ENCODE measurements at places on chromosomes 3 and 15.
A peak's percentile ranks its signal among the peaks of the same experiment; 100 is the strongest.

- no peak for DNase-seq
These were observed 5.1 kb downstream of the RNU6-1 start for GRCh38 chr15:67834581-67835296.

DNA sequence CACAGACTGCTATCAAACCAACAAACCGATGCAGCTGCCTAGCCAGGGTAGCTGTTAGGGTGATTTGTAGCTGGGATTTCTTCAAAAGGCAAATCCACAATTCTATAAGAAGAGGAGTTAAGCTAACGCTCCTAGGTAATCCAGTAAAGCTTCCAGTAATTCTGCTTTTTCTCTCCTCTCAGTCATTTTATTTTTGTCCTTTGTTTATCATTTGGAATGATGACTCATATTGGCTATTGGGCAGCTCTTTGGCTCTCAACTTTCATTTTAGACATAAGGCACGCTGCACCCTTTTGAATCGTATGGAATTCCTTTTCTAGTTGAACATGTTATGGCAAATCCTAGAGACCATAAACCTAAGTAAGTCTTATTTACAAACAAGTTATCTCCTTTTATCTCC, 53.2 kb upstream of the PPARG start:
- no peak for DNase-seq

DNA sequence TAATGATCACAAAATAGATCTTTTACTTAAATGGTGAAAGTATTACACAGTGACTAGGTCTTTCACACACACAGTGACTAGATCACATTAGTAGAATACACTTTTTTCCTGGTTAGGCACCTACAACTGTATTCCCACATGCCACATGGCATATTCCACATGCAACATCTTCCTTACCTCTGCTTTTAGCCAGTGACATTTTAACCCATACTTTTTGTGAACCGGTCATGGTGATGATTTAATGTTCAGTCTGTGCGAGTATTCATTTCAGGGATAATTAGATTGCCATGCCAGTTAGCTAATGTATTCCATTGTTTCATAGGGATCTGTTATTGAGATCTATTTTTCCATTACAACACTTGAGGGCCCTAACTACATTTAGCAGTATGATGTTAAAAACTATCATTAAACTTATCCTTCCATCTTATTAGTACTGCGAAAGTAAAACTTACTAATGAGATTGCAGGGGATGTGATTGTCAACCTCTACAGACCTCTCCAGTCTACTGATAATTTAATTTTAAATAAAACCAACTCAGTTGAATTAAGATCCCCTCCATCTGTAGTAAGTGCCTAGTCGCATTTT, 28.3 kb downstream of the TSEN2 start:
- no peak for DNase-seq

DNA sequence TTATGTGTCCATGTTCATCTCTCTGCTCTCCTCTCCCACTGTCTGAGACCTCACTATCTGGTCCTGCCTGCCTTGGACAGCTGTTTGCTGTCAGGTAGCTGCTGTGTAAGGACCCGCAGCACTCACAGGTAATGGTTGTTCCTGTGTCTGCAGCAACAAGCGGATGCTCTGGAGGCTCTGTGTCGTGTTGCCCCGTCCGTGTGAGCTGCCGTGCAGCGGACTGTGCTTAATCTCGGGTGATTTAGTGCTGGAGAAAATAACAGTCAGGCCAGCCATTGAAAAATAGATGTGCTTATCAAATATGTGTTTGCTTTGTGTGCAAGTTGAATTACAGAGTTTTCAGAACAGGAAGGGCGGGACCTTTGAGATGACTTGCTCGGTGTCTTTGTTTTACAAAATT, 121.4 kb downstream of the GABRG3 start:
- no peak for DNase-seq

- no peak for DNase-seq
These were observed 119.9 kb upstream of the RASGRP1 start for GRCh38 chr15:38684440-38685010.

DNA sequence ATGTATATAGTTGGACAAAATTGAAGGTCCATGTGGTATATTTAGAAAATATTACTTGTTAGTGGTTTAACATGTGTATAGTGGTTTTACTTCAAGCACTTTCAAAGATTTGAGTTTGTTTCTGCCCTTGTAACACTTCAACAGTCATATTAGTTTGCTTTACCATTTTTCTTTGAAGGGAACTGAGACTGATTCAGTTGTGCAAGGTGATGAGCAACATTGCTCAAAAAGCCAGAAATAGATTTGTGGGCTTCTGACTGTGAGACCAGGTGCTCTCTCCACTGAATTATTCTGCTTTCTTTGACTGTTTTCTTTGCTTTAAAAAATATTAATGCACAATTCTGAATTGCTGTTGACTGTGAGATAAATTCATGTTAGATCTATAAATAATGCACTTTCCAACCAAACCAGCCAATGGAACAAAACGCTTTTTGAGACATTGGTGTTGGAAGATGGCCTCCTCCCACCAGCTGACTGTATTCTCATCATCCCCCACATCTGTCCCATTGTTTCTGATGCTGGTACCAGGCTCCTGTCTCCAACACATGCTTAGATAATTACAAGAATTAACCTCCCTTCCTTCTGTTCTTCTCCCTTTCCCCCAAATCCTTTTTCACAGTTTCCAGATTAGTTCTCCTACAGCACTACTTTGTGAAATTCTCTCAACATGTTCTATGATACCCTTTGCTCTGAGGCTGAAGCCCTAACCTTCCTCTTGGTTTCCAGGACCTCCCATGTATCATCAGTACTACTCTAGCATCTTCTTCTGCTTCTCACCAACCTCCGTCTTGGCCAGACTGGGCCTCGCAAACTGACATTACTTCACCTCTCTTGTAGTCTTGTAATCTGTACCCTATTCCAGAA, 27.9 kb downstream of the PLCL2 start:
- DNase-seq: no peak

DNA sequence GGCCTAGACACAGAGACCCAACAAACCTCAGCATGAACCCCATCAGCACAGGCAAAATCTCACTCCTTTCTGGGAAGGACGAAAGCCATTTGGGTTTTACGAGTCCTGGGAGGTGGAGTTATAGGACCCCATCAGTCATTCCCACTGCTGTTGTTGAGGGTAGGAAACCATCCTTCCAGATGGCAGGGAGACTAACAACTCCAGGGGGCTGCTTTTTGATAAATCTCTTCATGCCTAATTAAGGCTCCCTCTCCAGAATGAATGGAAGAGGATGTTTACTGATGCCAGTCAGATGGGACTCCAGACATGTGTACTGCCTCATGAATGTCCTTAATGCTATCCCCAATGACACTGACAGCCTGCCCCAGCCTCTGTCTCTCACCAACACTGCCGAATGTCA, 75.3 kb downstream of the ST8SIA2 start:
- no peak for DNase-seq

GRCh38 chr15:57158997-57159668, 217.2 kb upstream of the CGNL1 start:
- no peak for DNase-seq

GRCh38 chr15:84915606-84915958, 31.1 kb downstream of the SLC28A1 start:
- no peak for DNase-seq

DNA sequence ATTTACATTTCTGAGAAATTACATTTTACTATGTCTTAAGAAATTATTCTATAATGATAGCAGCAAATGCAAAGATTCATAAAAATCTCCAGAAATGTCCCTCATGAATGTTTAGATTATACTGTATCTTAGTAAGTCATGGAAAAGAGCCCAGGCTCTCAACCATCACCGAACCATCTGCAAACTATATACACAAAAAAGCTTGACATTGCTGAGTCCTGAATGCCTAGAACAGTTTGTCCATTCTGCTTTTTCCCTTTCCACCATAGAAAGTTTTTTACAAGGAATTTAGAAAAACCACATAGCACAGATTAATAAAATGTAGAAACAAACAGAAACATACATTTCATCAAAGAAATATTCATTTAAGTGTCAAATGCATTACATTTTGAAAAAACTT, 83.6 kb downstream of the MYO9A start:
- DNase-seq: no peak

DNA sequence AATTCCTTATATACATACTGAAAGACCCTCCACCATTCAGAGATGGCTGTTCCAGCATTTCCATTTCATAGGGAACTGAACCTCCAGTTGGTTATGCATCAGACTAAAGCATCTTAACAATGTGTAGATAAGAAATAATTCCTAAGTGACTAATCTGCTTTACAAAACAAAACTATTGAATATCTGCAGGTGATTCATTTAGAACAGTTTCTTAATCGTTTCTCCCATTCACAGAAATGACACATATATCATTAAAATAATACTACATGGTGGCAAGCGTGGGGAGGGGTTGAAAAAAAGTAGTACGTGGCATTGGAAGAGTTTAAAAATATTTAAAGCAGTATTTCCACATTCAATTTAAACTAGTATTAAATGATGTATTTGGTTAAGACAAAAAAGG, 19.5 kb downstream of the COPS2 start:
- DNase-seq: no peak

GRCh38 chr3:171592786-171593185, 132.6 kb upstream of the TNIK start:
- DNase-seq: no peak

DNA sequence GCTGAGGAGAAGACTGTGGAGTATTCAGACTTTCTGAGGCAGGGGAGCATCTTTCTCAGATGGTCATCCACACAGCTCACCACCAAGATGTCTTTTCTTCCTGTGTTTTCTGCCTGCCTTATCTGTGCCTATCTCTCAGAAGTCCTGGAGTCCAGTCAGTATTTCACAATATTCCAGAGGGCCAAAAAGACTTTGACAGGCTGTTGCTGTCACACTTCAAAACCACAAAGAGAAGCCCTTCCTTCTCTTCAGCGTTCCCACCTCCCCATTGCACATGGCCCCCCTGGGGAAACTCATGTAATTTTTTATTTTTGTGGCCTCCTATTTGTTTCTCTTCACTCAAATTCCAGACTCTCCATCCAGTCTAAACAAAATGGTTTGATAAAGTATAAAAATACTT, 585.2 kb downstream of the EPHA3 start:
- DNase-seq: no peak

- no peak for DNase-seq
These were observed 37.6 kb upstream of the FBN1 start for GRCh38 chr15:48682942-48683651.

DNA sequence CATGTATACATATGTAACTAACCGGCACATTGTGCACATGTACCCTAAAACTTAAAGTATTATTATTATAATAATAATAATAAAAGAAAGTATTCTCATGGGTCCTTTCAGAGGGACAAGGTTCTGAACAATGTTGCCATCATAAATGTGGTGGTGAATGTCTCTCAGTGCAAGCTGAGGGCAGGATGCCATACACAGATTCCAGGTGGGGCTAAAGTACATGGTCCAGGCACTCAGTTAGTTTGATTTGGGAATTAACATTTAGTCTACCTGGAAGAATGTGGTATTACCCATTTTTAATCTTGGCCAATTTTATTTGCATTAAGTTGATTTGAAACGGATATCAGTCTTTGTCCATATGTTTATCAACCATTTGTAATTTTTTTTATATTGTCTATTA, 24.5 kb downstream of the PDE8A start:
- no peak for DNase-seq

DNA sequence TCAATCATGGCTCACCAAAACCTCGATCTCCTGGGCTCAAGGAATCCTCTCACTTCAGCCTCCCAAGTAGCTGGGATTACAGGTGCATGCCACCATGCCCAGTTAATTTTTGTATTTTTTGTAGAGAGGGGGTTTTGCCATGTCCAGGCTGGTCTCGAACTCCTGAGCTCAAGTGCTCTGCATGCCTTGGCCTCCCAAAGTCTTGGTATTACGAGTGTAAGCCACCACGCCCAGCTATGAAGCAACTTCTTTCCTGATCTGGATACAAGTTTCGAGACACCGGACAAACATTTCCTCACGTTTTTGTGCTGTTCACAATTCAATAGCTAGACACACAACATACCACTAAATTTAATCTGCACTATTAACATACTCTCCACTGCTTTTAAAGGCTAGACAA, 3.4 kb upstream of the SYNM start:
- DNase-seq: no peak

DNA sequence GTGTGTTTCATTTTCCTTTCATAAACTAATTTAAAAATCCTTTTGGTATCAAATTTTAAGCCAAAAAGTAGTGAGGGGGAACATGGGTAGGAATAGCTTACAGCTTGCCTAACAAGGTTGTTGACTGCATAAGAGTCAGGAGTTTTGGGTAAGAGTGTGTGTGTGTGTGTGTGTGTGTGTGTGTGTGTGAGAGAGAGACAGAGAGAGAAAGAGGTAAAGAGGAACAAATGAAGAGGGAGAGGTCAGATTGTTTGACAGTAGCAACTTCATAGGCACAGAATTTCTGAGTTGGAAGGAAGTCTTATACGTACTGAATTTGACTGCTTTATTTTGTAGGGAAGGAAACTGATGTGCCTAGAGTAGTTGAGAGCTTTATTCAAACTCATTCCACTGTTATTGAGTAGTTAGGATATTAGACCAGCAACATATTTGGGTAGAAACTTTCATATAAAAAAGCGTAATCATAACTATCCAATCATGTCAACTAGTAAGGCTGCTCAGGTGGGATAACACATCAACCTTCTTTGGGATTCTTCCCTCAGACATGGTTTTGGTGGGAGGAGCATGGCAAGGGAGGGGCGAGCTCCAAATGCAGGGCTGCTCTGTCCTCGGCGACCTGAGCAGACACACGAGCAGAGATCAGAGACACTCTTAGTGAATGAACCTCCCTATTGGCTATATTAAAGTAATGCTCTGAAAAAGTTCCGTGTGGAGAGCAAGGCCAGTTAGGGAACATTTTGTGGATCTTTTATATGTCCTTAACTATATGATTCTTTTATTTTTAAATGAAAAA, 86.4 kb downstream of the LPP start:
- DNase-seq: no peak

- DNase-seq: peak; percentile 0
These were observed 79.0 kb upstream of the DCLK3 start for GRCh38 chr3:36843065-36844051.

DNA sequence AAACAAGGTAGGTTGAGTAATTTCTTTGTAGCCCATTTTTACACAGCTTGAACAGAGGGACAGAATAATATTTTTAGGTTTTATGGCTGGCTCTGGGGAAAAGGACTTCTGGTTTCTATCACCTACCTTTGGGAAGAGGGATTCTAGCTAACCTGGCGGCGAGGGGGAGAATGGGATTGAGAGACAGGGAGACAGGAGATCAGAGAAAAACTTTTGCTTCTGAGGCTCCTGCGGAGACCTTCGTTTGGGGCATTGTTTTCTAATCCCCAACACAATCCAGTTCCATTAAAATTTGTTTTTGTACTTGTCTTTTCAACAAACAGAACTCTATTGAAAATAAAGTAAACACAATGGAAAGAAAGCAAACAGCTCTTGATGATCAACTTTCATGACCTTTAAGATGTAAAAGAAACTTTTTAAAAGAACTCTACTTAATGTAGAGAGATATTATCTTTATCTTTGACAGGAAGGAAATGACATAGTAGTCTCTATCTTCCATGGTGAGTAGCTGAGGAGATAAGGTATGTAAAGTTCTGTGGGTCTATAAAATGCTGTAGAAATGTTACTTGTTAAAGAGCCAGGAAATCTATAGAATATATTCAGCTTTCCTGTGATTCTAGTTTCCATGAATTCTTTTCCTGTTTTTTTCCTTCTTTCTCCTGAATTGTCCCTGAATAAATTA, 37.0 kb upstream of the P2RY1 start:
- DNase-seq: no peak

- no peak for DNase-seq
These were observed 167.8 kb upstream of the DPH6 start for GRCh38 chr15:35713733-35714132.

- DNase-seq: no peak
These were observed 337.7 kb downstream of the SLC9A9 start for GRCh38 chr3:143510601-143511000.
